Neural crest cell (in vitro differentiated cells): ENCODE measurements at places on chromosomes 16 and 17.

DNA sequence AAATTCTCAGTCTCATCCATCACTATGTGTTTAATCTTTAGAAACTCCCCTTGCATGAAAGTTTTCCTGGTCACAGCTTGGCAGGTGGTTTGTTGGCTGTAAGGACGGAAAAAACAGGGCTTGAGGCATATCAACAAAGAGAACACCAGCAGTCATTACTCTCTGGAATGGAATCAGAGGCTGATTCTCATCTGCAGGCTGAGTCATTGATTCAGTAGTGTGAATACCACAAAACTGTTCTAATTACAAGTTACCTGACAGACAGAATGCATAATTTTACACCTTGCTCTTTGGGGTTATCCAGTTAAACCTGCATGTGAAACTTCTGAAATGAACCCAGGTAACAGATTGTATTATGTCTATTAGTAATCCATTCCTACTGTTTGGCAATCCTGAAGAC lies 11.5 kb upstream of the SLFN12L start:
- no peak for DNase-seq

- no peak for DNase-seq
Observed at GRCh38 chr17:48586355-48587258, 3.4 kb downstream of the HOXB3 start.

DNA sequence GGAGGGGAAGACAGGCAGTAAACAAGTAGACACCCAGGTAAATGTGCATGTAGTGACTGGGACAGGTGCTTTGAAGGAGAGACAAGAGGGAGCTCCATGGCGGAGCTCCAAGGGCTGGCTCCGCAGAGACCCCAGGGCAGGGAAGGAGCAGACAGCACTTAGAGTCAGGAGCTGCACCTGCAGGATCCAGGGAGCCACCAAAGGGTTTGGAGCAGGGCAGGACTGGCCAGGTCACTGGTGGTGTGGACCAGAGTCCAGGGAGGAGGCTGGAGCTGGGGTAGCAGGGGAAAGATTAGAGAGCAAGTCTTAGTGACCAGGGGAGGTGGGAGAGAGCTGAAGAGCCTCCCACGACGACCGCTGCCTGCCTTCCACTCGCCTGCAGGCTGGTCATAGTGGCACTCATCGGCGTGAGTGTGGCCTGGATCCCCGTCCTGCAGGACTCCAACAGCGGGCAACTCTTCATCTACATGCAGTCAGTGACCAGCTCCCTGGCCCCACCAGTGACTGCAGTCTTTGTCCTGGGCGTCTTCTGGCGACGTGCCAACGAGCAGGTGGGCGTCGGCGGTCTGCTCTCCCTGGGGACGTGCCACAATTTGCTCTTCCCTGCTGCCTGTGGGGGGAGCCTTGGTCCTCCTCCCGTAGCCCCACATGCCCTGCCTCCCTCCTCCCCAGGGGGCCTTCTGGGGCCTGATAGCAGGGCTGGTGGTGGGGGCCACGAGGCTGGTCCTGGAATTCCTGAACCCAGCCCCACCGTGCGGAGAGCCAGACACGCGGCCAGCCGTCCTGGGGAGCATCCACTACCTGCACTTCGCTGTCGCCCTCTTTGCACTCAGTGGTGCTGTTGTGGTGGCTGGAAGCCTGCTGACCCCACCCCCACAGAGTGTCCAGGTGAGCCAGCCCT lies 14.7 kb upstream of the FAM83G start:
- DNase-seq, result no peak

GRCh38 chr16:83187405-83187804 lies 560.6 kb downstream of the CDH13 start:
- no peak for DNase-seq

DNA sequence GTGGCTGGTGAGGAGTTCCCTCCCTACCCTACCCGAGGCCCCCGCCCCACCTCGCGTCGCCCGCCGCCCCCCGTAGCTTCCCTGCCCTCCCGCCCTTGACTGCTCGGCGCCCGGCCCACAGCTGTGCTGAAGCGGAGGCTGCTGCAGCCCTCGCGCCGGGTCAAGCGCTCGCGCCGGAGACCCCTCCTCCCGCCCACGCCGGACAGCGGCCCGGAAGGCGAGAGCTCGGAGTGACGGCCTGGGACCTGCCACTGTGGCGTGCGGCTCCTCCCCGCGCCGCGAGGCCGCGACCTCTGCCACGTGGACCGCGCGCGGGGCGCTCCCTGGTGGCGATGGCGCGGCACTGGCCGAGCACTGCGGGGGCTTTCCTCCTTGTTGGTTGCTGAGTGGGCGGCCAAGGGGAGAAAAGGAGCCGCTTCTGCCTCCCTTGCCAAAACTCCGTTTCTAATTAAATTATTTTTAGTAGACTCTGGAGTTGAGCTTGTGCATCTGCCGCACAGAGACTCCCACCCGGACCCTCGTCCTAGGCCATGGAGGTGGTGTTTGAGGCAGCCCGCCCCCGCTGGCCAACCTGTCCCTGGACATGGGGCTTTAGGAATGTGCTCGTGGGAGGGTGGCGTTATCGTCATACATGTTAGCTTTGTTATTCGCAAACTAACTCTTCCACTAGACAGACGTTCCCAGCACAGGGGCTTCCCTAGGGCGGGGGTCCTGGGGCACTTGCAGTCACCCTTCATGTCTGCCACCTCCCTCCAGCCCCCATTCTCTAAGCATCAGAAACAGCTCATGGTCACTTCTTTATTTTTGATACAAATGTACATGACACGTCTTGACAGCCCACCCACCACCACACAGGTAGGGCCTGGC lies 4.4 kb downstream of the TP53I13 start:
- peak; percentile 78 for DNase-seq

DNA sequence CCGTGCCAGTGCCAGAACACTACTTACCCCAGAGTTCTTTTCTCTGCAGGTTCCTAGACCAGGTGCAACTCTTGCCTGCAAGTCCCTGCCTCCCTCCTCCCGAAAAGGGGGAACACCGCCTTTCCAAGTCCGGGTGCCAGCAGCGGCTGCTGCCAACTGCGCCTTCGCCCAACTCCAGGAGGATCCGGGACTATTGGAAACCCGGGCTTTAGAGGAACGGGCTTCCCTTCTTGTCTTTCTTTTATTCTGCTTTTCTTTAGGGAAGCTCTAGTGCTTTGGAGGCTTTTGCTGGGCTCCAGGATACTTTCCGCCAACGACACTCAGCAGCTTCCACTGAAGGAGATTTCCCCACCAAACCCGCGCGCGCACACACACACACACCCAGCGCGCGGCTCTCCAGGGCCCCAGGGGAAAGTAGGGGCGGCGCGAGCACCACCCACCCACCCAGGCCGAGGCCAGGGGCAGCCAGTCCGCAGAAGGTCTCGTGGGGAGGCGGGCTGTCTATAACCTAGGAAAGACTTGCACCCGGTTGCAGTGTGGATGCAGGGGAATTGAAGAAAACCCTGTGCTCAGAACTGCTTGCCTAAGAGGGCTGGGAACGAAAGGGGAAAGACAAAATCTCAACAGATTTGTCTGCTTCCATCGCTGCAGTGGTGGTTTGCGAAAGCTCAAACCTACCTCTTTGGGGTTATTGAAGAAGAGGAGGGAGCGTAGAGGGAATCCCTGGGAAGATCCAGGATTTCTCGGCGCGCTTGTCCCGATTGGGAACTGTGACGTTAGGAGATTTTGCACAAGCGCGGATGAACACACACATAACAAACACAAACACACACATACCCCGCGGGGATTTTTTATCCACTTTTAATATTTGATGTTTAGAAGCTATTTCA lies 977 bp upstream of the CA10 start:
- DNase-seq, result no peak

DNA sequence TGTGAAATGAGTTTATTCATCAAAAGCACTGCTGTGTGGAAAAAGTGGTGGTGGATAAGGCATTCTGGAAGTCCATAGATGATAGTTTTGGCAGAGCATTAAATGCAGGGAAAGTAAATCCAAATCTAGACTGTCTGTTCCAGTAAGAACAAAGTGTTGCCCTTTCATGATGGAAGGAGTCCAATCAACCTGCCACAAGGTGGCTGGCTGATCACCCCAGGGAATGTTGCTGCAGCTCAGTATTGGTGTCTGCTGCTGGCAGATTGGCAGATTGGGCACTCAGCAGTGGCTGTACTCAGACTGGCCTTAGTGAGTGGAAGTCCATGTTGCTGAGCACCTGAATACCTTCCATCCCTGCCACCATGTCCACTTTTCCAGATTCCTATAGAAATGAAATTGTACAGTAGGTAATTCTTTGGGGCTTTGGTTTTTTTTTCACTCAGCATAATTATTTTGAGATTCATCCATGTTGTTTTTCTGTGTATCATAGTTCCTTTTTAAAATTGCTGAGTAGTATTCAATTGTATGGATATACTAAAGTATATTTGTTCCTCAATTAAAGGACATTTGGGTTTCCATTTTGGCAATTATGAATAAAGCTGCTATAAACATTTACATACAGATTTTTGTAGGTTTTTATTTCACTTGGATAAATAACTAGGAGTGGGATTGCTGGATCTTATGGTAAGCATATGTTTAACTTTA lies 14.3 kb downstream of the DYNLL2 start:
- DNase-seq, result no peak

GRCh38 chr16:4870138-4870671 lies 22.9 kb downstream of the UBN1 start:
- no peak for DNase-seq
